EH (cell line): ENCODE measurements at places on chromosomes 13 and 19.

DNA sequence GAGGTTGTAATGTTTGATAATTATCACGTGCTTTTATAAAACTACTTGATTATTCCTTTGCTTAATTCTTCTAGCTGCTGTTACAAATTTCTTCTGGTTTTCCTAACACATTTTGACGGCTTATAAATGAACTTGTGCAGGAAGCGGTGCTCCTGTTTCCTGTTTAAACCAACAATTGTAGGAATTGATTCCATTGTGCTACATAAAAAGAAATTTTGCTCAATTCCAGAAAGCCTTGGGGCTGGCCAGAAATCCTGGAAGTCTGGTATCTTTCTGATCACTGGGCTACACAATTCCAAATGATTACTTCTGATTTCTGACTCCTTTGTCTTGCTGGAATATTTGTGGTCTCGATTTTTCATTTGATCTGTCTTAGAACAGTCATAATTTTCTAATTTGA lies 14.9 kb downstream of the RFC3 start:
- DNase-seq: no peak

DNA sequence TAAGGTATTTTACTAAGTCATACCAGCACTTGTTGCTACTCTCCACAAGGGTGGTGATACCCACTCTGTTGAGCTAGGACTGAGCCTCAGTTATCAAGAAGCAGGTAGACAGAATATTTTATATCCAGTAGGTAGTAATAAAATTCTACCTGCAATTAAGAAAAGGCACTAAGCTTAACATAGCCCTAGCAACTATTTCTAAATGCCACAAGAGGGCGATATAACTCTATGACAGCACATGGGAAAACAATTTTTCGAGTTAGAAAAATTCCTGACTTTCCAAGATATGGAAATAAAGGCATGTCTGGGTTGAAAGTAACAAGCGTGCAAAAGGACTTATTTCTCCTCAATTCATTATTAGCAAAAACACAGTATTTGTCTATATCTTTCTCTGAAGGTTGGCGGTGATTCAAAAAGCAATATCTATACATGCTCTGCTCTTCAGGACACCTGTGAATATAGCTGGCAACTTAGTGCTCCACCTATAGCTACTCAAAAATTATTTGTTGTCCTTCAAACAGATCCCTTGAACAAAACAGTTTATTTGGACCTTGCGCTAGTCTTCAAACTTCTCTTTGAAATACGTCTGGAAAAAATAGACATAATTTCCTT lies 14.7 kb downstream of the CCDC169 start:
- DNase-seq: peak; percentile 58

DNA sequence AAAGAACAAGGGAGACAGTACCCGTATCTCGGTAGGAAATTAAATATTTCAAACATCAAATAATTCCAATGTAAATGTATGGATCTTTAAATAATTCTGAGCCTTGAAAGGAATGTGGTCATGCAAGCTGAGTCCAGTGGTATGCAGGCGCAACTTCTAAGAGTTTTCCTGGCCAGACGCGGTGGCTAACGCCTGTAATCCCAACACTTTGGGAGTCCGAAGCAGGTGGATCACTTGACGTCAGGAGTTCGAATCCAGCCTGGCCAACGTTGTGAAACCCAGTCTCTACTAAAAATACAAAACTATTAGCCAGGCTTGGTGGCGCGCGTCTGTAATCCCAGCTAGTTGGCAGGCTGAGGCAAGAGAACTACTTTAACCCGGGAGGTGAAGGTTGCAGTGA lies 1.1 kb upstream of the ZNF845 start:
- no peak for DNase-seq

DNA sequence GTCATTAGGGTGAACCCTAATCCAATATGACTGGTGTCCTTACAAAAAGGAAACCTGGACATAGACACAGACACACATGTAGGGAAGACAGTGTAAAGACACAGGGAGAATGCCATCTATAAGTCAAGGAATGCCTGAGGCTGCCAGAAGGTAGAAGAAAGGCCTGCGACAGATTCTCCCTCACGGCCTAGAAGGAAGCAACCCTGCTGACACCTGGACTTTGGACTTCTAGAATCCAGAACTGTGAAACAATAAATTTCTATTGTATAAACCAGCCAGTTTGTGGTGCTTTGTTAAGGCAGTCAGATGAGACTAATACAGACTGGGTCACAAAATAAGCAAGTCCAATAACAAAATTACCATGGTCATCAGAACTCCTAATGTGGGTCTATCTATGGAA lies 120.4 kb downstream of the ENOX1 start:
- no peak for DNase-seq

GRCh38 chr13:96519380-96519779 lies 429.5 kb downstream of the HS6ST3 start:
- DNase-seq: no peak

- DNase-seq: no peak
Measured at GRCh38 chr13:36681894-36682624, 8.2 kb downstream of the SERTM1 start.

GRCh38 chr13:98537740-98538139 lies 39.2 kb downstream of the STK24 start:
- DNase-seq: no peak

DNA sequence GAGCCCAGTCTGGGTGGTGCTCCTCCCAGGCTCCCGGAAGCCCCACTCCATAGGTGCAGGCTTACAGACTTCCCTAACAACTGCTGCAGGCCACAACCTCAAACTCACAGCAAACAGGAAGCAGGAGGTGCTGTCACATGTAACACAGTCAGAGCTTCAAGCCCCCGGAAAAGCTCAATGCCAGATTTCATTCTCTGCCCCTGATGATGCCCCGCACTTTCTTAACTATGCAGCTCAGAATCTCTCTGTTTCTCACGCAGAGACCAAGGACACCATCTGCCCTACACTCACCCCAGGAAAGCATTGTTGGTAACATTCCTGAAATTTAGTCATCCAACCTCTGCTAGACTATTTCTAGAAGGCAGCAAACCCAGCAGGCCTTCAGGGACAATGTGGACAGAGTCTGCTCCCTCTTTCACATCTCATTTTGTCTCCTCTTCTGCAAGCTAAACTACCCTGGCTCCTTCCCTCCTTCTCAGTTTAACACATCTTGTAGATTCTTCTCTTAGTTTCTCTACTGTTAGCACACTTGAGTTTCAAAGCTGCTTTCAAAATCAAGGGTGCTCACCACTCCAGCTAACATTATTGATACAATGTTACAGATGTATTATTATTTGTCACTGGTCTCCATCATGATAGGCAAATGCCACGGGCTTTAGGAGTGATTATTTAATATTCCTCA lies 162.5 kb downstream of the KCTD12 start:
- peak; percentile 96 for DNase-seq

DNA sequence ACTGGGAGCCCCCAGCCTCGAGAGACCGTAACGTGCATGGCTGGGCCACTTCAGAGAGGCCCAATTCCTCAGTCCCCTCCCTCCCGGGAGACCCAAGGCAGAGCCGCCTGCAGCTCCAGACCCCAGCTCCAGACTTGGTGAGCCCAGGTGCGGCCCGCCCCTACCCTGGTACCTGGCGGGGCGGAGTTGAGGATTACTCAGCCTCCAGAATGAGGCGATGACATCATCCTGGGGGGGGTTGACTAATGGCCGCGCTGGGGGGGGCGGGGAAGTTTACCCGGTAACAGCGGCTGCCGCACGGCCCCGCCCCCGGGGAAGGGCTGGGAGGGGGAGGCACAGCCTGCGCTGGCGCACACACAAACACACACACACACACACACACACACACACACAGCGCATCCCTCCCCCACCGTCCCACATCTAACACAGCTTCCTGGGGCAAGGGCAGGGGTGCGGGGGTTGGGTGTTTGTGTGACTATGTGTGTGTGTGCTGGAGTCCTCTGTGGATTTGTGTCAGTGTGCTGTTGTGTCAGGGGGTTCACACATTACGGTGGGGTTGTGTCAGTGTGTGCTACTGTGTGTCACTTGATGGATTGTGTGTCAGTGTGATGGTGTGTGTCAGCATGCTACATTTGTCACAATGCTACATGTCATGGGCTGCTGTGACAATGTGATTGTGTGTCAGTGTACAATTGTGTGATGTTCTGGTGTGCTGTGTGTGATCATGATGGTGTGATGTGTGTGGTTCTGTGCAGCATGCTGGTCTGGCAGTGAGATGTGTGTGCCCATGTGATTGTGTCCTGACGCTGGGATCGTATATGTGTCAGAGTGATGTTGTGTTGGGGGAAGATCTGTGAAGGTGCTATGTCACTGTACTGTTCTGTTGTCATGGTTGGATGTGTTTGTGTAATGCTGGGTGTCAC lies 10.3 kb upstream of the BBC3 start:
- DNase-seq: peak; percentile 78

GRCh38 chr19:6730153-6730804 lies 7.1 kb downstream of the GPR108 start:
- no peak for DNase-seq

GRCh38 chr13:66700117-66700601 lies 530.0 kb downstream of the PCDH9 start:
- DNase-seq: no peak

DNA sequence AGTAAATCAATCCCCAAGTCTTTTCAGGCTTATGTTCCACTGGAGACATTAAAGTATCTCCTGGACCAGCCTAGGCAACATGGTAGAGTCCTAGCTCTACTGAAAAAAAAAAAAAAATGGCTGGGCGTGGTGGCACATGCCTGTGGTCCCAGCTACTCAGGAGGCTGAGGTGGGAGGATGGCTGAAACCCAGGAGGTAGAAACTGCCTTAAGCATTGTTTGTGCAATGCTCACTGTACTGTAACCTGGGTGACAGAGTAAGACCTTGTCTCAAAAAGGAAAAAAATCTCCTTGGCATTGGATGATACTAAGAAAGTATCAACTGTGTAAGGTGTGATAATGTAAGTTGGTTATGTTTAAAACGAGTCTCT lies 8.8 kb downstream of the KLK8 start:
- DNase-seq: no peak

- DNase-seq: no peak
Measured at GRCh38 chr19:16822648-16823047, 6.5 kb upstream of the SIN3B start.

DNA sequence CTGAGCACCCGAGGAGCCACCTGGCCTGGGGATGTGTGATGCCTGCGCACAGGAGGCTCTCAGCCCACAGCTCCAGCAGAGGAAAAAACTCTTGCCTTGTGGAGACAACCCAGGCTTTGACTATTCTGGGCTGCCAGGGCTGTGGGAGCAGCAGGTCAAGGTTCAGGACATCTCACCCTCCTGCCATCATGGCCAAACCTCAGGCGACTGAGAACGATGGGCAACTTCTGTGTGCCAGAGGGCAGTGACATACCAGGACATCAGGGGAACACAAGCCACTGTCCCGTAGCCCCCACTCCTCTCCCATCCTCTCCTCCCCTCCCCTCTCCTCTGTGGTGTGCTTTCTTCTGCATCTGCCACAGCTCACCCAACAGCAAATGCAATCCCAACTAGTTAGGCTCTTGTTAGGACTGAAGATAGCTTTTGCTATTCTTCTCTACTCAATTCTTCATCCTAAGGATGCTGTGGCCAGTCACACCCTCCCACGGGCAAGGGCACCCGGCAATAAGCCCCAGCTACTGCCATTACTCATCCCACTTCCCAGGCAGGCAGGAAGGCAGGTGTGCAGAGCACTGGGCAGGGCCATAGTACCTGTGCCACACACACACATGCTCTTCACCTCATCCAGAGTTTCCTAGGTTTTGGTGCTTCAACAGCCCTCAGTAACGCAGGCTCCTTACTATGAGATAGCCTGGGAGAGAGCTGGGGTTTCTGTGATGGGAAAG lies 16.8 kb downstream of the ELL start:
- no peak for DNase-seq

GRCh38 chr13:100290165-100290801 lies 201.4 kb downstream of the PCCA start:
- DNase-seq: no peak

DNA sequence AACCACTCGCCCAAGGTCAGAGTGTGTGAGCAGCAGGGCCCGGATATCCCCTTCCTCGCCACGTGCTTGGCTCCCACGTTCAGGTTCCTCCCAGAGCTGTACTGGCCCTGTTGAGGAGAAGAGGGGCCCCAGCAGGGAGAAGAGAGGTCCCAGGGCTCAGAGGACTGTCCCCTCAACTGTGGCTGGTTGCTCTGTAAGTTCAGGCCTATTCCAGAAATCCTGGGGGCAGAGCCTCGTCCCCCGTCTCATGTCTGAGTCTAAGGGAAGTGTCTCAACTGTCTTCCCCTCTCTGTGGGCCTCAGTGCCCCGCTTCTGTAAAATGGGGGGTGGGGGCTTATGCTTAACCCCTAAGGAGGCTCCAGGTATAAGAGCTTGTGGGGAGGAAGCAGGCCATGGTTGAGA lies 3.9 kb downstream of the PPP5C start:
- DNase-seq: no peak

DNA sequence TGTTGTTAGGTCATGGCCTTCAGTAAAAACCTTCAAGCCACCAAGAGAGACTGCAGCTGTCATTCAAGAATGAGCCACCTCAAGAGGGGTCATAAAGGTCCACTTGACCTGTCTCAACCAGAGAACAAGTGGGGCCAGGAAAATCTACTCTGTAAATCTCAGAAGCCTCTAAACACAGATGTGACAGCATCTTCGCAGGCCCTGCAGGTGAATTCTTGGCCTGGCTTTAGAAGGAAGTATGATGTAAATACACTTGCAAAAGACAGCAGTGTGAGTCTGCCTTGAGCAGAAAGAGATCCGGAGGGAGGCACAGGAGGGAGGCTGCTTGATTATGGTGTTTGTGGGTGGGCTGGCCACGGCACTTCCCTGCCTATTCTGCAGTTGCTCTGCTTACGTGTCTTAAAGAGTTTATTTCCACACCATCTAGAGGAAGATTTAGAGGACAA lies 1082.9 kb downstream of the UQCRFS1 start:
- DNase-seq: no peak

GRCh38 chr13:25300861-25301346 lies 521 bp upstream of the NUP58 start:
- no peak for DNase-seq

DNA sequence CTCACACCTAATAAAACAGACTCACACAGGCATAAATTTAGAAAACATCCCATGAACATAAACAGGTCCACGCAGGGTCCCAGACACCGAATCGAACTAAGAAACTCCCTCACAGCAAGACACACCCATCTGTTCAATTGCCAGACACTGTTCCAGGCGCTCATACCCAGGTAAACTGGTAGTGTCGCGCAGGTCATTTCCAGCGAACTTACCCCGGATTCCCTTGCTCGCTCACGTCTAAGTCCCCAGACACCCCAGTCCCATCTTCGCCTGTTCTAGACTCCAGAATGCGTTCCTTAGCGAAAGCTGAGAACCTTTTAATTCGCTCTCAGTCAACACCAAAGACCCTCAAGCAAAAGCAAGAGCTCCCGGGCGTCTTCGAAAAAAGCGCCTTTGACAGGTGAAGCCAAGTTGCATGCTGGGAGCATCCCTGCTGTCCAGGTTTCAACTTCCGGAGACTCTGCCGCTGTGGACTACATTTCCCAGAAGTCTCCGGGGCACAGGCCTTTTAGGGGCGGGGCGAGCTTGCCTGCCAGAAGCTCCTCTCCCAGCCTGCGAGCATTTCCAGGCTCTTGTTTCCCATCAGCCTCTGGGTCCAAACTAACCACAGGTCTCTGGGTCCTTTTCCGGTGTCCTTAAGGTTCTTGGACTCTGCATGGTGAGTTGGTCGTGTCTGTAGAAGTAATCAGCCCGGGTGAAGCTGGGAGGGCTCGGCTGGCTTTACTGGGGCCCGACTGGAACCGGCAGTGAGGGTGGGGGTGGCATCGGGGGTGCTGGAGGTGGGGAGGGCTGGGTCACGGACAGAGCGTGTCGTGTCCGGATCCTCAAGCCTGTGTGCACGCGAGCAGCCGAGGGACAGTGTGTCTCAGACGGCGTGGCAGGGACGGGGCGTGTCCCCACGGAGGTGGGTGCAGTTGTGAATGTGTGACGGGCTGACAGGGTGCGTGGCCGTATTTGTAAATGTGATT lies at the start of gene ZNF283:
Gene ZNF283 (plus strand): TSS at position 535 of the 968 bp plus-strand sequence. CDS start 6,184 bp downstream, outside the sequence.
- DNase-seq: peak; percentile 93
